ENCODE measurements at places on chromosomes 7 and 10.

DNA sequence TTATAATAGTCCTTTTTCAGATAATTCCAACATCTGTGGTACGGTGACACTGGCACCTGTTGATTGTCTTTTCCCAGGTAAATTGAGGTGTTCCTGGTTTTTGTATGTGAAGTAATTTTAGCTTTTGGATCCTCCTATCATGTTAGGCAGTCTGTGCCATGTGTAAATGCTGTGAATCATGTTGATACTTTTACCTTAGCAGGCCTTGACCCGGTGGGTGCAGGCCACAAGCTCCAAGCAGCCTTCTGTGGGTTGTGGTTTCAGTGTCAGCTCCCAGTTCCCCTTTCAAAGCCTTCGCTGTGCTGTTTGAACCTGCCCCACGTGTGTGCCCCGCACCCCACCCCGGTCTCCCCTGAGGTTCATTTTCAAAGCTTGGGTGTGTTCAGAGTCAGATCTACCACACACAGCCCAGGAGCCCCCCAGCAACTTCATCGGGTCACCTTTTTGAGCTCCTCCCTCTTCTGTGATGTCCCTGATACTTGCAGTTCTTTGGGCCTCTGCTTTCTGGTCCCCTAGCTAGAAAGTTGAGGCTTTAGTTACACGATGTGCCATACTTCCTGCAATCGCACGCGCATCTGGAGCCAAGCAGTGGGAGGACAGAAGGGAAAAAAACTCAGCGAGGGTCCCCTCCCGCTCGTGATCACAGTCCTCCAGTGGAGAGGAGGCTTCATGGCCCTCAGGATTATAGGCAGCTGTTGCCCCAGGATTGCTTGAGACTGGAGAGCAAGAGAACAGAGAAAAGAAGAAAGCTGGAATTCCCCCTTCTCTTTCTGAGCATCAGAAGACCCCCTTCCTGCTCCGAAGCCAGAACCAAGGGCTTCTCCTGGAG, 8.7 kb upstream of the BHLHA15 start:
- peak; percentile 59 for DNase-seq

DNA sequence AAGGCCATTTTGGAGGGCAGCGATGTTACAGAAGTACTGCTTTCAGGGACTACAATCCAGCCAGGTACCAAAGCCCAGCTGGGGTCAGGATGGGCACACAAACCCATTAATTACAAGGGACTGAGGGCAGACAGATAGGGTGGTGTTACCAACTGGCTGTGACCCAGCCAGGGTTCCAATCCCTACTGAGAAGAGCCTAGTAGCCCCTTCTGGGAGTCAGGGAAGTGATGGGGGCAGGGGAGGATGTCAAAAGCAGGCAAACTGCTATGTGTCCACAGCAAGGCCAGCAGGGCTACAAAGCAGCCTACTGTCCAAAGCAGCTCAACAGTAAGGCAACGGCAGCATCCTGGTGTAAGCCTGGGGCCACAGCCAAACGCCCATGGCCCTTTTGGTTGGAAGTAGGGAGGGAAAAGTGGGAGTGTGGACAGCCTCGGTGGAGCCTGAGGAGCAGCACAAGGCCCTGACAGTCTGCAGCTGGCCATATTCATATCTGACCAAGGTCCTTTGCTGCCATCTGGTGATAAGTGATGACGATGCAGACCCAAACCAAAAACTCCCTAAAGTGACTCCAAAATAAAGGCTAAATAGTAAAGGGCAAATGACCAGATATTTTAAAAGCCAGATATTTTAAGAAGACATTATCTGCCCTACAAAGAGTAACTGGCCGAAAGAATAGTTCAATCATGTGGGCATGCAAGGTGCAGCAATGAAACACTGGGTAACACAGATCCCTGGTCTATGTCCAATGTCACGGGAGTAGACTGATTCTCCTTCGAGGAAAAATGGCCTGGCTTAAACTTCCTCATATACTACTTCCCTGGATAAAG, 56.9 kb downstream of the XPNPEP1 start:
- DNase-seq: no peak

GRCh38 chr10:71289421-71290130, 29.5 kb upstream of the SLC29A3 start:
- no peak for DNase-seq

DNA sequence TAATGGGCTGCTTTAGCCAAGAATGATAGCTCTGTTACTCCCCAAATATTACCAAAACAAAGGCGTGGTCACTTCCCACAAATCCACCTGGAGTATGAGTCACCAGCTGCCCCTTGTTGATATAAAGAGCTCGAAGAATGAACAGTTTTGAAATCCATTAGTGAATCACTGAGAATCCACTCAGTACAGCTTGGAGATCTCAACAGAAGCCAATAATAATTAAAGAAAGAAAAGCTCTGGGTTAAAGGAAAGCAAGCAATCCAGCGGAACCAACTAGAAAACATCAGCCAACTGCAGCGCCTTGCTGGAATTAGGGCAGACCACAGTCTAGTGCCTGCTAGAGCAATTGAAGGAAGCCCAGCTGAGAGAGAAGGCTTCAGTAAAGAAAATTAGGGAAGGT, 576.0 kb upstream of the C7orf33 start:
- no peak for DNase-seq

GRCh38 chr7:80942261-80943041, 23.6 kb upstream of the SEMA3C start:
- no peak for DNase-seq

GRCh38 chr7:36790311-36790787, 66.1 kb upstream of the AOAH start:
- no peak for DNase-seq

- no peak for DNase-seq
Observed at GRCh38 chr7:75650681-75651080, 88.1 kb downstream of the HIP1 start.

DNA sequence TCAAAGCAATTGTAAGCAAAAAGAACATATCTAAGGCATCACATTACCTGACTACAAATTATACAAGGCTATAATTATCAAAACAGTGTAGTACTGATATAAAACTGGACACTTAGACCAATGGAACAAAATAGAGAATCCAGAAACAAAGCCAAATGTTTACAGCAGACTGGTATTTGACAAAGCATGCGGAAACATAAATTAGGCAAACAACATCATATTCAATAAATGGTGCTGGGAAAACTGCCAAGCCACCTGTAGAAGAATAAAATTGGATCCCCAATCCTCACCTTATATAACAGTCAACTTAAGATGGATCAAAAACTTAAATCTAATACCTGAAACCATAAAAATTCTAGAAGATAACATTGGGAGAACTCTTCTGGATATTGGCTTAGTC, 240.8 kb upstream of the POM121L12 start:
- DNase-seq: no peak

GRCh38 chr10:94288361-94289101, 74.2 kb downstream of the NOC3L start:
- DNase-seq: no peak

- DNase-seq: no peak
Observed at GRCh38 chr7:111262293-111263116, 171.6 kb downstream of the LRRN3 start.

- DNase-seq: no peak
Observed at GRCh38 chr7:41131956-41132355, 570.9 kb downstream of the INHBA start.

GRCh38 chr7:140526214-140526613, 46.9 kb upstream of the MKRN1 start:
- no peak for DNase-seq

- DNase-seq: no peak
Observed at GRCh38 chr10:71035511-71036296, 147.3 kb upstream of the PCBD1 start.

- DNase-seq: no peak
Observed at GRCh38 chr10:4125776-4126175, 340.8 kb upstream of the KLF6 start.

DNA sequence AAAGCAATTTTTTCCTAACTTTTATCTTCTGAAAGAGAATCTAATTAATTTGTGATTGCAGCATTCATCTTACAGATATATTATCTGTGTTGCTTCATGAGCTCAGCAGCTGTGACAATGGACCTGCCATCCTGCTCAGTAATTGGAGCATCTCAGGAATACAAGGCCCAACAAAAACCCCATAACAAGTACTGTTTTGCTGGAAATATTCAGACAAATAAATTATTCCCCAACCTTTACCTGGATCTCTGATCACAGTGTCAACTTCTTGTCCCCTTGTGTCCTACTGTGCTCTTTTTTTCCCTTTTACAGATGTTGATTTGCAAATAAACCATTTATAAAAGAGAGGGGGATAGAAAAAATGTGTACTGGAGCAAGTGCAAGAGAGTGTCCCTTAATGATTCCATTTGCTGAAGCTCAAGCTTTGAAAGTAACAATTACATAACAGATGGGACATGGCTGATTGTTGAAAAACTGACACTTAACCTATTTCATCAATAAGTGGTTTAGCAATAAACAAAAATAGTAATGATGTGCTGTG, 1063.4 kb upstream of the GHITM start:
- no peak for DNase-seq

DNA sequence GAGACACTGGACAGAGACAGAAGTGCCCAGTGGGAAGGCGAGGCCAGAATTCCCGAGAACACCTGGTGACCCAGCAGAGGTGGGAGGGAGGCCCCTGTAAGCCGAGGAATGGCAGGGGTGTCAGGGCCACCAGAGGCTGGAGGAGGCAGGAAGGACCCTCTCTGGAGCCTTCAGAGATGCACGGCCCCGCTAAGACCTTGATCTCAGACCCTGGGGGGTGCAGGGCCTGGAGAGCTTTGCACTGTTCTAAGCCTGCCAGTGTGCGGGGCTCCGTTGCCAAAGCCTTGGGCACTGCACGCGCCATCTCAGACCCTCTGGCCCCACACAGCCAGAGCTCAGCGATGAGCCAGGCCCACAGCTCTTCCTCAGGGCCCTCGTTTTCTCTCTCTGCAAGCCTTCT, 557.1 kb downstream of the PTPRN2 start:
- no peak for DNase-seq

DNA sequence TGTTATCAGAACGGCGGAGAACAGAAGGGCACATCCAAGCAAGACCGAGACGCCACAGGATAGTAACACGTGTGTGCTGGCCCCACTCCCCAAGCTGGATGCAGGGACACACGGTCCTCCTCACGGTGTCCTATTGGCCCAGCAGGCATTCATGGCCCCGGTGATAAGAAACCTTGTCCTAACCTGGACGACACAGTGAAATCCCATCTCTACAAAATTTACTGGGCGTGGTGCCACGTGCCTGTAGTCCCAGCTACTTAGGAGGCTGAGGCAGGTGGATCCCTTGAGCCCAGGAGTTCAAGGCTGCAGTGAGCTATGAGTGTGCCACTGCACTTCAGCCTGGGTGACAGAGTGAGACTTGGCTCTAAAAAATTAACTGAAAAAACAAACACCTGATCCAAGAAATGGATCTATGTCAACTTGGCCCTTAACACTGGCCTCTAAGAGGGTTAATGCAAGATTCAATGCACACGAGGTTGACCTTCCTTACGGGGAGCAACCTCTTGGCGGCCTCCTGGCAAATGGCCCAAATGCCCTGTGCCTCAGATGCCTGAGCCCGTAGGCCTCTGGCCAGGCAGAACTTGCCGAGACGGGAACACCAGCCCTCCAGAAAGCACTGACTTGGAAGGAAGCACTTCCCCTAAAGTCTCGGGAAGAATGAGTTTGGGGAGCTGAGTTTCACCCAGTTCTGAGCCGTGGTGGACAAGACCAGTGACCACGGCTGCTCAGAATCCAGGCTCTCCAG, 72.3 kb downstream of the ZRANB1 start:
- no peak for DNase-seq

- no peak for DNase-seq
Observed at GRCh38 chr10:76354921-76355320, 923.5 kb downstream of the LRMDA start.

GRCh38 chr7:102890971-102891692, 21.7 kb upstream of the LRRC17 start:
- no peak for DNase-seq

GRCh38 chr10:102599565-102600327, 44.5 kb upstream of the TRIM8 start:
- DNase-seq: no peak

DNA sequence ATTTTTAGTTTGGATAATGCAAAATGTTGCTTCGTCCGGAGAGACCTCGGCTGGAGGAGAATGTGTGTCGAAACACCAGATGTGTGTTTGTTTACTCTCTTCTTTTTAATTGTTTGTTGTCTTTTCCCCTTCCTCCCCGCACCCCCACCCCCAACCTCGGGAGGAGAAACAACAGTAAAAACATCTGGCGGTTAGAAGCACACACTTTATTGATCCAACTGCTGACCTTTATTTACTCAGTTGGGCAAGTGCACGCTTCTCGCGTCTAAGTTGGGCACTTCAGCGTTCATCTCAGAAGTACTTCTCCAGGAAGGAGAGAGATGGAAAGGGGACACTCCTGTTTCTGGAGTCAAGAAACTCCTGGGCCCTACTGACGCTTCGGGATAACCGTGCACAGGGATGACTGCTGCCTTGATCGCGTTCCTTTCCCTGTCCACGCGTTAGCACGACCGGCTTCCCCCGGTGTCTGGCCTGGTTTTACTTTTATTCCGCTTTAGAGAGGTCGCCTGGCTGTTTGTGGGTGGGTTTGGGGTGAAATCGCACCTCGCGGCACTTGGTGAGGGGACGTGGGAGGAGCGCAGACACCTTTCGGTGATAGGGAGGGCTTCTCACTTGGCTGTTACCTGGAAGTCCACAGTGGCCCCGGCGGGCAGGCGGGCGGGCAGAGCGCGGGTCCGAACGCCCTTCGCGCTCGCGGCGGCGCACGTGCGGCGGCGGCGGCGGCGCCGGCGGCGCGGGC, 168.3 kb upstream of the PPP1R3A start:
- DNase-seq: no peak

DNA sequence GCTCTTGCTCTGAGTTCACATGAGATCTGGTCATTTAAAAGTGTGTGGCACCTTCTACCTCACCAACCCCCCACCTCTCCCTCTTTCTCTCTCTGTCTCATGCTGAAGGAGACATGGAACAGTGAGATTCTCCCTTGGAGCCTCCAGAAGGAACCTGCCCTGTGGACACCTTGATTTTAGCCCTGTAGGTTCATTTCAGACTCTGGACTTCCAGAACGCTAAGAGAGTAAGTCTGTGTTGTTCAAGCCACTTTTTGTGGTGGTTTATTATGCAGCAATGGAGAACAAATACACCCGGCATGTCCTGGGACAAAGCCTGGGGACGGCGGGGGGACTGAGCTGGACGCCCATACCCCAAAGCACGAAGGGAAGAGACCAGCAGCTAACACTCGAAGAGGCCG, 20.7 kb upstream of the GIMAP8 start:
- DNase-seq: no peak

DNA sequence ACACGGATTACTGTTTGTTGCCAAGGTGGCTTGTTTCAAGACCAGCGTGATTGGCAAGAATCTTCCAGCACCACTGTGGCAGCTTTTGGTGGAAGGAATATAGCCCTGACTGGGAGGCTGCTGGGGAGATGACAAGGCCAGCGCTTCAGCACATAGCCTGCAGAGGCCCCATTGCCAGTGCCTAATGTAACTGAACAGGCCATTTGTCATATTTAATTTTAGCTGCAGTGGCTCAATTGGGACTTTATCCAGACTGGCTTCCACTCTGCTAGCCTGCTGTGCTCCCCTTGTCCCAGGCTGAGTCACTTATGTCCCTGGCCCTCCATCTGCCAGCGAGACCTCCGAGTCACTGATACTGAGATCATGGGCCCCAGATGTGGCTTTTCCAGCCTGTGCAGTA, 483.1 kb downstream of the GALNT17 start:
- DNase-seq: no peak

- DNase-seq: peak; percentile 4
Observed at GRCh38 chr7:30564243-30564892, 30.3 kb upstream of the GARS1 start.

- no peak for DNase-seq
Observed at GRCh38 chr10:120530699-120531098, 73.7 kb downstream of the PLPP4 start.

GRCh38 chr7:99766484-99767099, 17.4 kb downstream of the CYP3A4 start:
- no peak for DNase-seq

GRCh38 chr7:4725014-4725849, 43.1 kb downstream of the FOXK1 start:
- no peak for DNase-seq
